AG10803 (cell line): ENCODE measurements at places on chromosomes 5 and 9.

DNA sequence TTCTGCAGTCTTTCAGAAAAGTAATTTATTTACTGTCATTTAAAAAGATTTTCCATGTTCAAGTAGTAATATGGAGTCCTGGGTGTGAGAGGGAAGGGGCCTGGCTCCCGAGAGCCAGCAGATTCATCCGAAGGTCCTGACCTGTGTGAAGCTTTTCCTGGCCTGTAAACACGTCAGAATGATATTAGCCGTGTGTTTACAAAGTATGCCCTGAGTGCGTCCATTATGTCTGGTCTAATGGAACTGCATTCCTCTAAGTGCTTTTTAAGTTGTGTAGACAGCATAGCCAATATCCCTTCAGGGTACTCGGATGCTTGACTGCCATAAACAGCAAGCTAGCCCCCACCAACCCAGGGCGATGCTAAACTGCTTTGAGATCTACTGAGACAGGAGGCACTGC, 495.2 kb downstream of the AGTPBP1 start:
- no peak for DNase-seq

DNA sequence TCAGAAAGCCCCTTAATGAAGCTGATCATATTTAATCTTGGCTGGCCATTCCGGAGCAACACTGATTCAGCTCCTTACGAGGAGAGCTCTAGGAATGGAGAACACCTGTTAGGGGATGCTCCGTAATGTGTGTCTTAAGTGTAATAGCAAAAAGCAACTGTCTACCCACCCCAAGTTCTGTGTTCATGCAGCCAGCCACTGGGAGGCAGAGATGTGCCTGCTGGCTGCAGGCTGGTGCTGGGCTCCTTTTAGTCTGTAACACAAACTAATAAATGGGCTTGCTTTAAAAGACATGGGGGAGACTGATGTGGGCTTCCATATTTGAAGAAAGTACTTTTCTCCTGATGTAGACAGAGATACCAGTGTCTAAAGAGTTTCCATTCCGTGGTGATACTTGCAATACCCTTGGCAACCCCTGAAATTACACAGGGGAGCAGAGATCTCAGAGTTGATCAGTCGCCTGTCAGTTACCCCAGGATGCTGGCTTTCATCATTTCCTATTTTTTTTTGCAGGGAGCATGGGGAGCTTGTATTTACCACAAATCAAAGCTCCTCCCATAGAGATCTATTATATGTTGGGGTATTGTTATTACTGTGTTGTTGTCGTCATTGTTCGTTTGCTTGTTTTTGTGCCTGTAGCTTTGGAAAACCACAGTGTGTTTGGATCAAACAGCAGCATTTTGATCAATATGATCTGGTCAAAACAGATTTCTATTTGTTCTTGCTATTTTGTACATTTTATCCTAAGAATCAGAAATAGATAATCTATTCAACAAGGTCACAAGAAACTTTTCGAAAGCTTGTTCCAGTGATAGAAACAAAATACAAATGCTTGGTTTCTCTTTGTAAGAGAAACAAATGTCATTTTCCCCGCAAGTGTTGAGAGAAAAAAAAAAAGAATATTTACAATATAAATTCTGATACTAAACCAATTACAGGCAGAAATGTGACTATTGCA, 65.8 kb downstream of the MTX3 start:
- peak; percentile 59 for DNase-seq

DNA sequence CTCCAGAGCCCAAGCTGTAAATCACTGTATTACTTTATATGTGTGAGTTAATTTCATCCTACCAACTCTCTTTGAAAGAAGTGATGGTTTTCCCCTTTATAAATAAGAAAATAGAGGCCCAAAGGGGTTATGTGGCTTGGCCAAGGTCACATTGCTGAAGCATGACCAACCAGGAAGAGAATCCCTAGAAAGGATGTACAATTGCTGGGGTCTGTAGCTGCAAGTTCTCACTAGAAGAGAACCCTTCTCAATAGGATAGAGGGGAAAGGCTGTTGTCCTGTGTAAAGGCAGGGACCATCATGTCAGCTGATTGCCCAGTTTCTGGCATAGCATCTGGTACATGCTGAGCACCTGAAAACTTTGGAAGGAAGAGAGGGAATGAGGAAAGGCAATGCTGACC, 39.0 kb upstream of the FAT2 start:
- no peak for DNase-seq

GRCh38 chr9:80843028-80843427, 846.3 kb downstream of the TLE1 start:
- DNase-seq, result no peak

- no peak for DNase-seq
These were observed 89.2 kb upstream of the PTCH1 start for GRCh38 chr9:95605816-95606488.

DNA sequence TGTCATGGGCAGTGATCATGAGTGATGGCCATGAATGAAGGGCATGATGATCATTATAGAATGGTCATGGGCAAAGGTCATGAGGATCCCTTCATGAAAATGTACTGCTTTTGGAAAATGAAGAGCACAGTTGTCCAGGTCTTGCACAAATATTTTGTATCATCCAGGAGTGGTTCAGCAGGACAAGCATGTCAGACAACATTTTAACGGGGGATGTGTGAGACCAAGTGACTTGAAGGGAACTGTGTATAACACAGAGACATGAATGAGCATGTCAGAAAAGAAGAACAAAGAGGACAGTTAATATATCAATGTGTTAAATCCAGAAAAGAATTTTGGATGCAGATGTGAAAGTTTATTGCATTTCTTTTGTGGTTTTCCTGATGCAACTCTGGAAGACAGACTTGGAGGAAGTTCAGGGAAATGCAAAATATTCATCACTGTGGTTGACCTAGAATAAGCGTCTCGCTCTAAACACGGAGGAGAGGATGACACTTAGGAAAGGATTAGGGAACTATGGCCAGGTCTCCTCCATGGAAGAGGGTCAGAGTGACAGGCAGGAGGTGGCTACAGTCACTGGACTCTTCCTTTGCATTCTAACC, 116.1 kb upstream of the IRX4 start:
- no peak for DNase-seq

- DNase-seq, result no peak
These were observed 19.8 kb upstream of the CARTPT start for GRCh38 chr5:71699233-71699632.

DNA sequence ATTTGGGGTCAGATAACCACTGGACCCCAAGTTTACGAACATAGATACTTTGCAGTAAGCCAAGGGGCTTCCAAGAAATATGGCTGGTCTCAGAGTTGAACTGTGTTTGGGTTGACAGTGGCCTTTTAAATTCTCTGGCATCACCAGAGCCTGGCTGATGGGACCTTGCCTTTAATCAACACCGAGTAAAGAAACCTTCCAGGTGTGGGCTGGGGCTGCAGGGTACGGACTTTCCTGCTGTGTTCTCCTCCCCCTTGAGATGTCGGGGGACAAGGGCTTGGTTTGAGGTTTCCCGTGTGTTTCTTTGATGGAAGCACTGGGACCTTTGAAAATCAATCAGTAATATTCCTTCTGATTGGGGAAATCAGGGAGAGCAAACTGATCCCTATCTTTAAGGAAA, 140.1 kb downstream of the MTX3 start:
- no peak for DNase-seq

- peak; percentile 16 for DNase-seq
These were observed 21.0 kb downstream of the RALGPS1 start for GRCh38 chr9:126935630-126936029.

- DNase-seq, result no peak
These were observed 971.3 kb upstream of the CDH18 start for GRCh38 chr5:20959347-20959746.

DNA sequence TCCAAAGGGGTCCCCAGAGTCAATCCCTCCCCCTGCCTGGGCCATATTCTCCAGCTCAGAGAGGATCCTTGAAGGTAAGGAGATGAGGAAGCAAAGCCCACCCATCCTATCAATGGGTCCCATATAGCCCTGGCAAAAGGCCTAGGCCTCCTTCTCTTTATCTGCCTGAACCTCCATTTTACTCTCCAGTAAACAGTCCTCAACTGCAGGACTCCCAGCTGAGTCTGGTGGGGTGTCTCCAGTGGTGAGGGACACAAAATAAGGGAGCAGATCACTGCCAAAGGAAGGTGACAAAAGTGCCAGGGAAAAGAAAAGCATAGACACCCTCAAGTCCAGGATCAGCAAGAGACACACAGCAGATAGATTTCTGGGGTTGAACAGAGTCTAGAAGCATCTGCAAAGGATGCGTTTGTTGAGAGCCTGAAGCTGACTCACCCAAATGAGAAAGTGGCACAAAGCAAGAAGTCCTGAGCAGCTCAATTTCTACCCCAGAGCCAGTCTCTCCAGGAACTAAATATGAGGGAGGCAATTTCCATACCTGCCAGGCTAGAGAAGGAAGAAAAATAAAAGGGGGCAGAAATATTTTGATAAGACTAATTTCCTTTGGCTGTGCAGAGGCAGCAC, 2.7 kb upstream of the EBF1 start:
- peak; percentile 40 for DNase-seq

DNA sequence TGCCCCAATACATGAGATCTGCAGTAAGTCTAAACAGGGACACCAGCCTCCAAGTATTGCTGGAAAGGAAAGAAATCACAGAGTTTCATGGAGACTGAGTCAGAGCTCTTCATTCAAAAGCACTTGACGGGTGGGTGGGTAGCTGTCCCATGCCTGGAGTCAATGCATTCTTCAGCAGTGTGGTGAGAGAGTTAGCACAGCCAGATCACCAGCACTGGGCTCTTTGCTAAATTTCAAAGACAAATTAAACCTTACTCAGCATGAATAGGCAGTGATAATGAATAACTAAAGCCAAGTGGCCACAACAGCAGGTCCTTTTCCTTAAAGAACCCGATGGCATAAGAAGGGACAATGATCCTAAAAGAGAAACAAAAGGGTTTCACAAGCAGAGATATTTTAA, 192.4 kb downstream of the ACTL7B start:
- peak; percentile 37 for DNase-seq

DNA sequence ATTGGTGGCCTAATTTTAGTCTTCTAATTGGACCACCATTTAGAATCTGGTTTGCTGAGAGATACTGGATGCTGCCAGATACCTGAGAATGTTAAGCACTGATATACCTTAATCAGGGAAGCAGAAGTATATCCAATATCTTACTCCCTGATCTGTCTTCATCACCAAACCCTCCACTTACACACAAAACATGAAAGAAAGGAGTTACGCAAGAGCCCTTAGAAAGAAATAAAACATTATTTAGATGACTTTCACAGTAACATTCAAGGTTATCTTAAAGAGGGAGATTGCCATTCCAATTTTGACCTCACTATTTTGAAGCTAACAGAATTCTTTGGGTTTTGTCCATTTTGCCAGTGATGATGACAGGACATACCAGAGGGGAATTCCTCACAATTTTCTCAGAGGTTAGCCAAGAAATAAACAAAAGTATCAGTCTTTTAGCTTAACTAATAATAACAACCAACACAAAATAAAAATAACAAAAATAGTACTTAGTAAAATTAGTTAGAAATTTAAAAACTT, 496.1 kb downstream of the NFIB start:
- DNase-seq, result peak; percentile 9

GRCh38 chr9:127876764-127877562, 512 bp downstream of the AK1 start:
- DNase-seq, result peak; percentile 14

- DNase-seq, result no peak
These were observed 14.1 kb downstream of the SEMA4D start for GRCh38 chr9:89483592-89484474.

- no peak for DNase-seq
These were observed 67.2 kb downstream of the IL31RA start for GRCh38 chr5:55918087-55919035.

DNA sequence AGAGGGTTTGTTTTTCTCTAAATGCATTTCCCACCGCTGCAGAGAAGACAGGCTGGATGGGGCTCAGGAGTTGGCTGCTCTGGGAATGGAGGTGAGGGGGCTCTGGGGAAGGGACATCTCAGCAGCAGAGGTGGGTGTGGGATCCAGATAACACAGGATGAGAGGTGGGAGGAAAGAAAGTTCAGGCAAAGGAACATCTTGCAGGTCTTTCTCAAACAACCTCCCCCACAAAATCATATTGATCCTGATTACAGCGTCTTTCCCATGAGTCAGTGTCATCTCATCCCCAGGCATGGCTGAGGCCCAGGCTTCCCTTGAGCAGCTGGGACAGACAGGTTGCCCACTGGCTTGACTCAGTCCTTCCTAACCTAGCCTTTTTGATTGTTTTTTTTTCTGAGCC, 11.3 kb upstream of the ACSL6 start:
- no peak for DNase-seq

GRCh38 chr9:109903515-109904138, 123.6 kb downstream of the PALM2AKAP2 start:
- peak; percentile 81 for DNase-seq

DNA sequence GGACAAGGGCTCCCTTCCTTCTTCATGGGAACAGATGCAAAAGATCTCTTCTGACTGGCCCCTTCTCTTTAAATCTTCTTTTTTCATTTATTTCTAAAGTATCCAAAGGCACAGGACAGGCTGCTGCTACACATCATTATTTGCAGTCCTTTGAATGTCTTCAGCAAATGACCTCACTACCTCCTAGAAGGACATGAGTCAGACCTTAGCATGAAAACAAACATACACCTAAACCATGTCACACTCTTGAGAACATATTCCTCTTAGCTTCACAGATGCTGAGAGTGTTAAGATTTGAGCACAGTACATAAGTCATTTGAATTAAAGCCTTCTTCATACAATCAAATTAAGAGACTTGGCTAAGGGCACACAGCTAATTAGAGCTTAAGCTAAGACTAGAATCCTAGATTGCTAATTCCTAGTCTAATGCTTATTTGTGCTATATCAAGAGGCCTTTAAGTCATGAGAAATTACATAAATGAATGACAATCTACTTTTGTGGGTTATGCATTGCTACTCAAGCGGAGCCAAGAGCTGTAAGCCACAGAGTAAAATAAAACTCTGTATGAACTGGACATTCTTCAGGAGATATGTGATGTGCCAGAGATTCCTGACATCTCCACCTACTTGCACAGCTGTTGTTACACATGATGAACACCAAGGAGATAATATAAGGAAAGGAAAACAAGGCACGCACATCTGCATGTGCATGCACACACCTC, 109.1 kb upstream of the PTGER4 start:
- peak; percentile 42 for DNase-seq

DNA sequence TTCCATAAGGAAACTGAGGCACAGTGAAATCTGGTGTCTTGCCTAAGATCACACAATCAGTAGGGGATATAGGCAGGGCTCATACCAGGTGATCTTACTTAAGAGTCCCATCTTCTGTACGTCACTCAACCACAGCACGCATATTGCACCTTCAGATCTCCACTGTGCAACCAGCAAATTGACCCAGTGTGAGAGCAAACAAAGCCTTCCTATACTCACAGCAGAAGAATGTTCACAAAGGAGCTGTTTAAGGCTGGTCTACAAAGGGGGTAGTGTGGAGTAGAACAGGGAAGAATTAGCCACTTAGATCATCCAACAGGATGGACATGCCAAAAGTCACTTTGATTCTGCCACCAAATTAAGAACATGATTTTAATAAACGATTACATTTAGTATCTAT, 305.9 kb downstream of the SLIT3 start:
- DNase-seq, result no peak

DNA sequence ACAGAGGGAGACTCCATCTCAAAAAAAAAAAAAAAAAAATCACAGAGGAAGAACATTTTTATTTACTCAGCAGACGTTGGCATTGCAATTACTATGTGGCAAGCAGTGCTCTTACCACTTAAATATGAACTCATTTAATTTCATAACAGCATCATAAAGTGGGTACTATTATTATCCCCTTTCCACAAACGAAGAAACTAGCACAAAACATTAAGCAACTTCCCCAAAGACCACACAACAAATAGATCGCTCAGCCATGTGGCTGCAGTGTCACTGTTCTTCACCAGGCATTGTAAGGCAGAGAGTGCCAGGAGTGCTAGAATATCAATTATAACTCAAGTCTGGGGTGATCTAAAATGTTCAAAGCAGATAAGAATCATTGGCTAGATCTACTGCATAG, 69.8 kb upstream of the PLPP6 start:
- DNase-seq, result no peak
